ENCODE measurements at places on chromosomes 4 and X. TPM values are rescaled to one million over a fixed set of nuclear protein-coding genes. Genes with fewer than 3 reads are reported as not detected.

DNA sequence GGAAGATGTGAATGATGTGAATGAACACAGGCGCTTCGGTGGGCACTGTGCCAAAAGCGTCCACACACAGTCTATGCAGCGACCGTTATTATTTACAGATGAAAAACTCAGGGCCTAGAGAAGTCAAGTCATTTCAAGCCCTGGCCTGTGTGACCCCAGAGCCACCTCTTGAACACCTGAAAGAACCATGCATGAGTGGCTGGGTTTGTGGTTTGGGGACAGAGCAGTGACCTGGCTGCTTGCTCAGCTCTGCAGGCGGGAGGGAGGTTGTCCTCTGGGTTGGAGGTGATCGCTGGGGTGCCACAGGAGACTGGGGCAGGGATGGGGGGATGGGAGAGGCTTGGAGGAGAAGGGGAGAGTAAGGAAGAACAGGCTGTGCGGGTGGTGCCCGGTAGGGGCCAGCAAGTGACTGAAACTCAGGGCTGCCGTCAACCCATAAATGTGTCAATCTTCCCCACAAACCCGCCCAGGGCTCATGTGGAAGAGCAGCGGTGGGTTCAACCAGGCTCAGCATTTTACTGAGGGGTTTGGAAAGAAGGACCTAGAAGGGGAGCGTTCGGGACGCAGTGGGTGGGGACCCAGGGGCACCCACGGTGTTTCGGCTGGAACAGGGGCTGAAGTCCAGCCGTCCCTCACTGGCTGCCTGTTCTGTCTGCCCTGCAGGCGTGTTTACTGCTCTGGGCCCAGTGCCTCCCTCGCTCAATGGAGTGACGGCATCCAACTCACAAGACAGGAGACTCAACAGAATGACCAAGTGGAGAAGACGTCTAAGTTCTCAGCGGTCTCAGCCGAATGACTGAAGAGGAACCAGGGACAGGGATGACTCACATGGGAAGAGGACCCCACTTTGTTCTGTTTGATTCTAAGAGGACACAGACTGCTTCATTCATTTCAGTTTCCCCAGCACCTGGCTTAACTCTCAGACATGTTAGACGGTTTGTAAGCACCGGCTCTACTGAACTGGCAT lies 167.8 kb downstream of the AFAP1 start:
- DNase-seq: no peak

The NAAA gene
- 3.0 TPM for total RNA-seq

- no peak for DNase-seq
Measured at GRCh38 chr4:85291226-85291625, 183.7 kb upstream of the ARHGAP24 start.

The AADAT gene
- total RNA-seq: 33.7 TPM

DNA sequence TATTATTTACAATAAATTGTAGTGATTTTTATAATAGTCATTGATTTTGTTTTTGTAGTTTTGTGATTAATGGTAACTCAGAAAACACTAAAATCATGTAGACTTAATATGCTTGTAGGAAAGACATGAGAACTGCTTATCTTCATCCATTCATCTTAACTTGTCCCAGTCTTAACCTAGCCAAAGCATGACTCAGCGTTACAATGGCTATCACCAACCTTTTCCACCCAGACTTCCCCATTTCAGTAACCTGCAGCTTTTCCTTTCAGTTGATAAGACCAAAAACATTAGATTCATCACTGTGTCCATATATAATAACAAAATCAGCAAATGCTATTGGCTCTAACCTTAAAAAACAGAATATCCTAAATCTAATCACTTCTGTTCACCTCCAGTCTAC lies 106.2 kb upstream of the KLF8 start:
- DNase-seq: no peak

All from mesothelial cell of epicardium (in vitro differentiated cells).